ENCODE measurements at places on chromosomes 13 and 19. TPM values are rescaled to one million over a fixed set of nuclear protein-coding genes. Genes with fewer than 3 reads are reported as not detected.

FAM124A gene
- 0.04 TPM for polyA plus RNA-seq

AP1M1 gene
- 99.1 TPM for polyA plus RNA-seq

SMIM44 gene
- not detected for polyA plus RNA-seq

LGI4 gene
- 0.06 TPM for polyA plus RNA-seq

KIR3DL1 gene
- not detected for polyA plus RNA-seq

NPAS1 gene
- polyA plus RNA-seq, result 7.4 TPM

ZNF382 gene
- polyA plus RNA-seq, result 0.59 TPM

BEST2 gene
- polyA plus RNA-seq, result not detected

All from IMR-90 (cell line).